ENCODE measurements at places on chromosomes 6 and 20.

- DNase-seq: no peak
Observed at GRCh38 chr20:24612799-24613775, 143.7 kb downstream of the SYNDIG1 start.

DNA sequence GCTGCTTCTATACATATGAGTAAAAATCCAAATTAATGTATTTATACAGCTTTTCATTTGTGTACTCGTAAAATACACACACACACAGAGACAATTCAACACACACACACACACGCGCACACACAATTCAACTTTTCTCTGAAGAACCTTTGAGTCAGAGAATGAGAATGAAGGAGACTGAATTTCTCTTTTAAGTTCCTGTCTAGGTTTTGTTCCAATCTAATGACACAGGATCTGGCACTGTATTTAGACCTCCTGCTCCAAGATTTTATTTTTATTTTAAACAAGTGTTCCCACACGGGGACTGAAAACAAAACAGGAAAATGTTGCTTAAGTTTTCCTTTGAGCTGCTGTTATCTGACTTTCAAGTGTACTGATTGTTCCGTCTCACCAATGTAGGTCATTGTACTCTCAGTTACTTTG lies 250.8 kb downstream of the LAMA2 start:
- no peak for DNase-seq

GRCh38 chr20:33287884-33288283 lies 4.9 kb downstream of the BPIFB1 start:
- no peak for DNase-seq

GRCh38 chr20:17482536-17482935 lies 48.6 kb downstream of the BFSP1 start:
- DNase-seq: no peak

- DNase-seq: no peak
Observed at GRCh38 chr6:163789199-163789810, 374.8 kb downstream of the QKI start.

DNA sequence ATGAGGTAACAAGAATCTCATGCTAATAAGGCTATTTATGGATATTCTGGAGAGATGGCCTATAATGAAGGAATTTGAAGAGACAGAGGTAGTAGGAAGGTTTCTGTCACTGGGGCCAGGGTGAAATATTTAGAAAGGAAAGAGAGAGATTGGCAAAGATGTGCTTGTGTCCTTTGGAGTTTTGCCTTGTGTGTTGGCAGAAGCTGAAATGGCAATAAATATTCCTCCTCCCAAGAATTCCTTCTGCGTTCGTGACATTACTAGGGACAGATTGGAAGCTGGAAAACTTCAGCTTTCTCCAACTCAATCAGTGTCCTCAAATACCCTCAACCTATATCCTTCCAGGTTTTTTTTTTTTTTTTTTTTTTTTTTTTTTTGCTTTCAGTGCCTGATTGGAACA lies 6.3 kb downstream of the SAMD5 start:
- no peak for DNase-seq

- no peak for DNase-seq
Observed at GRCh38 chr6:30724906-30725667, 4.9 kb downstream of the TUBB start.

DNA sequence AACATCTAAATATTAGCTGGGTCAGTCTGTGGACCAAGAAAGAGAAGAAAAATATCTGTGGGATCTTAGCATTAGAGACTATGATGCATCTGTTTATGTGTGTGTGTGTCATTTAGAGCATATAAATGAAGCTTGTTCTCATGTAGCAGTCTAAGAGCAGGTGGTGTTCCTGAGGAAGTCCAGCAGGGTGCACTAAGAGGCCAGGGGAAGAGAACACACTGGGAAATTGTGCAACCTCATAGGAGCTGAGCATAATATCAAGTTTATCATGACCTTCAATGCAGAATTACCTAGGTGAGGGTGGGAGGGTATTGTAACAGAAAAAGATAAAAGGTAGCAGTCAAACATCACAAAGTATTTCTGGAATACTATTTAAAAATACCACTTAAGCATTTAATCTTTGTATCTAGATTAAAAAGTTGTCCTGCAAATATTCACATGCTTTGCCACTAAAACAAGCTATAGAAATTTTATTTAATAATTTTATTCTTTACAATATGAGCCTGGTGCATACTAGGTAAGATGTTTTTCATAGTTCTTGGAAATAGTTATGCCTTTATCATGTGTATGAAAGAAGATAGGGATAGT lies 80.5 kb downstream of the SMPDL3A start:
- DNase-seq: no peak

DNA sequence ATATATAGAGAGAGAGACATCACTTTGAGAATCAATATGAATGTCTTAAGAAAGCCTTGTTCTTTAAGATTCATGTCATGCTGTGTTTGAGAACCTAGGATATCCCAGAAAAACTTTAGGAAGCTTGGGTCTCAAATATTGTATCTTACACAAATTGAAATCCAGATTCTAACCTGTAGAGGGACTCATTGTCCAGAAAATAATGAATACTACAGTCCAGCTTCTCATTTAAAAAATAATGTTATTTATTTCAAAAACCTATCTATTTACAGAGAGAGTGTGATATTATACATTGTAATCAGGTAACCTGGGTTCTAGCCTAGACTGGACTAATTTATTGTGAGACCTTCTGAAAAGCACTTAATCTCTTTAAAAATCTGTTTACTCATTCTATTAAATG lies 4.2 kb downstream of the RFX6 start:
- no peak for DNase-seq

DNA sequence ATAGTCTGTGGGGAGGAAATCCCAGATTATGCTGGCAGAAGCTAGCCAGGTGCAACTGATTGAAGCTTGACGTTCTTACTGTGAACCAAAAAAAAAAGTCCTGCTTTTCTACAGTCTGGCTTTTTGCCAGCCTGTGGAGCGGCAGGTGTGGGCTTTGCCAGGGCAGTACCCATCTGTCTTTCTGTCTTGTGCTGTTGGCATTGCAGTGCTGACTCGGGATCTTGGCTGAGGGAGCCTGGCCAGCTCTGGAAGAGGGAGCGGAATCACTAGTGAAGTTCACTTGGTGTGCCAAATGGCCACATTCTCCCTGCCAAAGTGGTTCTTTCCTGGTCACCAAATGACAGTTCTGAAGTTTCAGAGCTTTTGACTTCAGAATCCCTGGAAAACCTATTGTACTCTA lies 5.0 kb downstream of the KIF3B start:
- DNase-seq: no peak

- DNase-seq: no peak
Observed at GRCh38 chr6:150880336-150880735, 14.8 kb downstream of the MTHFD1L start.

- no peak for DNase-seq
Observed at GRCh38 chr20:23826541-23827021, at the start of gene CST2. CST2 (minus strand) TSS chr20:23826729; CDS start chr20:23826660, 69 bp downstream.

- no peak for DNase-seq
Observed at GRCh38 chr6:43743682-43744381, 26.2 kb upstream of the VEGFA start.

DNA sequence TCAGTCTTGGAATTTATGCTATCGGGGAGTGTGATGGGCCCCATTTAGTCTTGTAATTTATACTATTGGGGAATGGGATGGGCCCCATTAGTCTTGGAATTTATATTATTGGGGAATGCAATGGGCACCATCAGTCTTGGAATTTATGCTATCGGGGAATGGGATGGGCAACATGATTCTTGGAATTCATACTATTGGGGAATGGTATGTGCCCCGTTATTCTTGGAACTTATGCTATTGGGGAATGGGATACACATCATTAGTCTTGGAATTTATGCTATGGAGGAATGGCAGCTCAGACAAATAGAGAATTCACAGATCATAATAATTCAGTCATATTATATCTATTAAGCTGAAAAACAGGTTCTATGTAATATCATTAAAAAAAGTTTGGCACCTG lies 300.3 kb downstream of the SMOC2 start:
- DNase-seq: no peak

DNA sequence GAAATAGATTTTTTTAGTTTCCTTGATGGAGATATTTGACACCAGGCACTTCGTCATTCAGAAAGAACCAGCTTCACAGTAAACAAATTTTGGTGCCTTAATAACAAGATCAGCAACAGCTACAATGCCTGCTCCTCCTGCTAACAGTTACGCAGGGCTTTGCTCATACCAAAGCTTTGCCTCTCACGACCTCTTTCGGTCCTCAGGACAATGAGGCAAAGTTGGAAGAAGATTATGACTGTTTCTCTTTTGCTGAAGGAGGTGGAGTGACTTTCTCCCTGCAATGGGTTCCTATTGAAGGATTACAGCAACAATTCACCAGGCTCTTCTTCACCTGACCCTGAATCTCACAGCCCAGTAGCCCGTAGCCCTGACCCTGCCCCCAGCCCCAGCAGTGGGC lies 440.1 kb downstream of the PREX1 start:
- DNase-seq: no peak

Measured in activated CD4-positive, alpha-beta T cell treated with anti-CD3 and anti-CD28 coated beads, Interleukin-2, amount 50 U/mL, for 24 hours (primary cell).